ENCODE measurements at places on chromosomes 2 and 18. TPM values are rescaled to one million over a fixed set of nuclear protein-coding genes. Genes with fewer than 3 reads are reported as not detected.

Gene UGT1A3
- 18.2 TPM for total RNA-seq

Gene ABCA12
- total RNA-seq, result not detected

Gene RAB27B
- 0.33 TPM for total RNA-seq

Gene ZSWIM2
- not detected for total RNA-seq

Gene METTL4
- total RNA-seq, result 4.6 TPM

Gene NGEF
- 10.6 TPM for total RNA-seq

Gene CCDC74A
- 1.1 TPM for total RNA-seq

Gene CAB39
- 39.8 TPM for total RNA-seq

Gene ANKRD12
- 19.7 TPM for total RNA-seq

Gene NEU2
- not detected for total RNA-seq

DNA sequence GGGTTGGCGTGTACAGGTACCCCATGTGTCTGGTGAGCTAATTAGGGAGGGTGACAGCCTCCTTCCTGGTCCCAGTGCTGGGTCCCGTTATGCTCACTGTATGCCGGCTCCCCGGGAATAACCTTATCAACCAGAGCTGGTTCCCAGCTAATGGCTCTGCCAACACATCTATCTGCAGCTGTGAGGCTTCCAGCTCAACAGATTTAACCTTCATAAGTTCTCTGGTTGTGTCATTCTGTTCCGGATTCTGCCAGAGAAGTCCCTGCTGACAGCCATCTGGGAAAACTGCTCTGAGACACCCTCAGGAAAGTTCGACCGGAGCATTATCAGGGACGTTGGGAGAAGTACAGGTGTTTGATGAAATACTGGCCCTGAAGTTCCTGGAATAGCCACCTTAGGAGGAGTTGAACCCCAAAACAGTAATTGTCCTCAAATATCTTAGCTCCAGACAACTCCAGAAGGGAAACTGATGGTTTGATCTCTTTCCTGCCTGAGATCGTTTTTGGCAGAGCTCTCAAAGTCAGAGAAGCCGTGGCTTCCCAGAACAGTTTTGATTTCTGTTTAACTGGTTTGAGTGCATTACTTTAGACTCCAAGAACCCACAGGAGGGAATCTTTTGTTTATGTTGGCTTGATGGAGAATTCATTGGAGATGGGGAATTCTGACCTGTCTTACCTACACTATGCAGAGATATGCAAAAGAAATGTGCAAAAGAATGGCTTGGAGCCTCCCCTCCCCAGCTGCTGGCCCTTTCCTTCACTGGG is 39.4 kb upstream of the TXNDC2 start:
- no peak overlapping the region for H3K4me3 ChIP-seq
- no peaks in the 10 kb centered on the region for H3K4me1 ChIP-seq
- no peaks in the 10 kb centered on the region for H3K36me3 ChIP-seq
- no peak overlapping the region for H3K27ac ChIP-seq
- no peak for DNase-seq
- no peaks in the 10 kb centered on the region for H3K27me3 ChIP-seq

DNA sequence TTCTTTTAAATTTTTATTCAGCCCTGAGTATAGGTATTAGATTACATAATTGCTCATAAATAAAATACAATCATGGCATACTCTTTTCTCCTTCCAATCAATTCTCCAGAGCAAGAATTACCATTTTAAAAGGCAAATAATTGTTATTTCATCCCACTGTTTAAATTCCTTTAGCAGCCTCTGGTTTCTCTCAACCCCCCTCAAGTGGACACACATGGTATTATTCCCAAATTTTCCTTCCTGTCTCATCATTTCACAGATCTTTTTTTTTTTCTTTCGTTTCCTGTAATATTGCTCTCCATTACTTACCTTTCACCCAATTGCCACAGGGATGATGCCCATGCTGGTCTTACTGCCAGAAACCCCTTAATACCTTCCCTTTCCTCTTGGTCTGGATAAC is 385.2 kb downstream of the RIT2 start:
- H3K36me3 ChIP-seq, result no peaks in the 10 kb centered on the region
- H3K27ac ChIP-seq, result no peak overlapping the region
- no peaks in the 10 kb centered on the region for H3K4me1 ChIP-seq
- no peak overlapping the region for H3K4me3 ChIP-seq

DNA sequence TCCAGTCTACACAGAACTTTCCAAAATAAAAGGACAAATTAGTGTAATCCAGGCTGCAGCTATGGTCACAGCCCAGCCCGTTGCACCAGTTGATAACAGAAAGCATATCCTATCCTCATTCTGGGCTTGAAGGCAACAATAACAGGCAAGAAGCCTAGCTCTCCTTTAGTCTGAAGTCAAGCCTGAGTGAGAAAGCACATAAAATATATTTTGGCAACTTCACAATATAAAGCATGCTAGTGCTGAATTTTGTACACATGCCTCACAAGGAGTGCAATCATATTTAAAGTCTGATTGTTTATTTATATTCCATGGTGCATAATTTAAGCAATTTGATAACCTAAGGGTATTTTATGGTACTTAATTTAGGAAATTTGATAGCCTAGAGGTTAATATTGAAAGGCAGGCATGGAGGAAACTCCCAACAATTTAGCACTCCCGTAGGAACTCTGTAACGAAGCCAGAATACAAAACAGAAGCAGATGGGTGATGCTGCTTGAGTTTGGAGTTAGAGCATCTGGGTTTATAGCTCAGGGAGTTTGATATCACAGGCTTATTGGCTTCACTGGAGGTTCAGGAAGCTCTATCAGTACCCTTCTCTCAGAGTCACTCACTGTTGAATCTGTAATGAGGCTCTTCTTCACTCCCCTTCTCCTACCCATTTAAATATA is 1199.1 kb upstream of the GYPC start:
- H3K4me3 ChIP-seq, result no peak overlapping the region
- DNase-seq, result no peak
- H3K36me3 ChIP-seq, result no peaks in the 10 kb centered on the region
- H3K27ac ChIP-seq, result no peak overlapping the region

- no peaks in the 10 kb centered on the region for H3K36me3 ChIP-seq
- H3K4me1 ChIP-seq, result peaks cover 3% of the 10 kb centered on the region
- H3K27ac ChIP-seq, result no peak overlapping the region
Measured at GRCh38 chr2:11515490-11515981, 18.3 kb upstream of the GREB1 start.

DNA sequence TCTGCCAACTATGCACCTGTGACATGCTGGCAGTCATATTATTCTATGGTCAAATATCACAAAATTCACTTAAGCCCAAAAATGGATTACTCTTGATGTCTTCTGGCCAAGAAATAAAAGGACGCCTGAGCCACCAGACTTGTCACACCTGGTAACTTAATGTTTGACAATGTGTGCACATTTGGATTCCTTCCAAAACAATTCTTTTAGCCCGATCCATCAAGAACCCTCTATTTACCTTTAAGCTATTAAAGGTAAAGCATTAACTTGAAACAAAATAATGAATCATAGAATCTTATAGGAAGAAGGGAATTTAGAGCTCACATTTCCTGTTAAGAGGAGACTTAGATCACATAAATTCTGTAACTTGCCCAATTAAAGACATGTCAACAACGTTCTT is 46.5 kb upstream of the NFU1 start:
- no peak overlapping the region for H3K4me3 ChIP-seq
- DNase-seq, result no peak
- no peaks in the 10 kb centered on the region for H3K4me1 ChIP-seq

DNA sequence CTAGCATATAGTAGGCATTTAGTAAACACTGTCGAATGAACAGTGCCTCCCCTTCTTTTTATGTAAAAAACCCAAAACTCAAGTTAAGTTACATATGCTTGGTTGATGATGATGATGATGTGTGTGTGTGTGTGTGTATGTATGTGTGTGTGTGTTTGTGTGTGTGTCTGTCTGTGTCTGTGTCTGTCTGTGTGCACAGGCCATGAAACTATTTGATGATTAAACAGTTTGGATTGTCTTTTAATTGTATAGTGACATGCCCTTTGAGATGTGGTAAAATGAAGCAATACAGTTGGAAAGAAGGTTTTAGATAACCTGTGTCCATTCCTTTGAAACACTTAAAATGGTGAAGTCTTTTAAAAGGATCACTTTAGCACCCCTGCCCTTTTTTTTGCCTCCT is 105.6 kb downstream of the MAP4K4 start:
- DNase-seq, result no peak
- no peak overlapping the region for H3K27ac ChIP-seq
- peaks cover 40% of the 10 kb centered on the region for H3K4me1 ChIP-seq

DNA sequence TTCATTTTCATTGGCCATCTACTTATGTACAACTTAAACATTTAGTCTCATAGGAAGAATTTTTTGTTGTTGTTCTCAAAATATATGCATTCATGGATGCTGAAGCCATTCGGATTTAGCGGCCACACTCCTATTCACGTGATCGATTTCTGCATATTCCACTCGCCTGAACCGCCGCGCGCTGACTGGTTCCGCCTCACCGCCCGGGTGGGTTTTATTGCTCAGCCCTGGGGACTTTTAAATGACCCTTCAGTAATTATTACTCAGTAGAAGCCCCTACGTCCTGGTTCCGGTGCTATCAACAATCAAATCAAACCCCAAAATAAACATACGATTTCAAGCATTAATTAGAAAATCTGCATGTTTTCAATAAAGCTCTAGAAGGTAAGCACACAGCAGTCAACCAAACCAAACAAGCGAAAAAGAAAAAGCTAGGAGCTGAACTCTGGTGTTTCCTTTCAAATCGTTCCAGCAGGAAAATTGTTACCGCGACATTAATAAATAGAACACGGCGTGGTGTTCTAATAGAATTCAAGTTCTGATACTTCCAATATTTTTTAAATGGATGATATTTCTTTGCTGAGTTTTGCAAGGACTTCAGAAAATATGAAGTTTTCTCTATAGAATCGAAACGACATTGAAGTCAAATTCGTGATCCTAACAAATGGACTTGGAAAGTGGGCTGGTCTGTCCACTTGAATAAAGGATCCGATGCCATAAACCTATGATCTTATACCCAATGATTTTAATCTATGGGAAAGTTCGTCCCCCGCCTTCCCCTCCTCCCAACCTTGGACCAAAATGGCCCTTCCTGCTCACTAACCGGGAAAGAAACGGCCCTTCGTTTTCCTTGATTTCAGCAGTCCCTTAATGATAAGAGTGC is 9.3 kb downstream of the PAX3 start:
- H3K36me3 ChIP-seq, result no peaks in the 10 kb centered on the region
- peaks cover 45% of the 10 kb centered on the region for H3K27me3 ChIP-seq
- DNase-seq, result no peak
- no peaks in the 10 kb centered on the region for H3K4me1 ChIP-seq
- H3K27ac ChIP-seq, result no peak overlapping the region

- H3K4me3 ChIP-seq, result no peak overlapping the region
- DNase-seq, result no peak
- no peak overlapping the region for H3K27ac ChIP-seq
- H3K36me3 ChIP-seq, result peaks cover 4% of the 10 kb centered on the region
- H3K4me1 ChIP-seq, result peaks cover 3% of the 10 kb centered on the region
- H3K27me3 ChIP-seq, result no peaks in the 10 kb centered on the region
Measured at GRCh38 chr2:68824831-68825230, 46.4 kb downstream of the BMP10 start.

GRCh38 chr2:14781142-14781541 is 148.6 kb downstream of the LRATD1 start:
- H3K4me3 ChIP-seq, result no peak overlapping the region
- no peak for DNase-seq
- H3K36me3 ChIP-seq, result no peaks in the 10 kb centered on the region
- H3K27ac ChIP-seq, result no peak overlapping the region
- H3K27me3 ChIP-seq, result no peaks in the 10 kb centered on the region

GRCh38 chr2:2901384-2902345 is 476.0 kb downstream of the EIPR1 start:
- H3K27ac ChIP-seq, result no peak overlapping the region
- no peaks in the 10 kb centered on the region for H3K4me1 ChIP-seq

DNA sequence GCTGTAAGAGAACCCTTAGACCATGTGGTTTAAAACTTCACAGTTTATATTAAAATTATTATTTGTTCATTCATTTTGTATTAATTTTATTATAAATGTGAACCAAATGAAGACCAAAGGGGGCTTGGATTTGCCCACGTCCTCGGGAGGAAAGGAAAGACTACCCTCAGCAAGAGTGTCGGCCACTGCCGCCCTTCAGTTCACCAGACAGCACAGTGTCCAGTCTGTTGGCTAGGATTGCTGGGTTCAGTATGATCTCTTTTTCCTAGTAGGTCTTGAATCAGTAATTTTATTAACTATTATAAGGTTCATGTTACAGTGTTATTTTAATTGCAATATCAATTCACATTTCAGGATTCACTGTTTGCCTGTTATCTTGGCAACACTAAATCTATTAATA is 78.2 kb upstream of the CHRNA1 start:
- no peak overlapping the region for H3K27ac ChIP-seq
- no peak overlapping the region for H3K4me3 ChIP-seq
- no peak for DNase-seq
- H3K4me1 ChIP-seq, result no peaks in the 10 kb centered on the region
- H3K36me3 ChIP-seq, result no peaks in the 10 kb centered on the region
- no peaks in the 10 kb centered on the region for H3K27me3 ChIP-seq

GRCh38 chr2:39933196-39933595 is 154.1 kb upstream of the THUMPD2 start:
- no peaks in the 10 kb centered on the region for H3K36me3 ChIP-seq
- H3K27me3 ChIP-seq, result peaks cover 4% of the 10 kb centered on the region
- DNase-seq, result no peak
- H3K4me1 ChIP-seq, result no peaks in the 10 kb centered on the region

DNA sequence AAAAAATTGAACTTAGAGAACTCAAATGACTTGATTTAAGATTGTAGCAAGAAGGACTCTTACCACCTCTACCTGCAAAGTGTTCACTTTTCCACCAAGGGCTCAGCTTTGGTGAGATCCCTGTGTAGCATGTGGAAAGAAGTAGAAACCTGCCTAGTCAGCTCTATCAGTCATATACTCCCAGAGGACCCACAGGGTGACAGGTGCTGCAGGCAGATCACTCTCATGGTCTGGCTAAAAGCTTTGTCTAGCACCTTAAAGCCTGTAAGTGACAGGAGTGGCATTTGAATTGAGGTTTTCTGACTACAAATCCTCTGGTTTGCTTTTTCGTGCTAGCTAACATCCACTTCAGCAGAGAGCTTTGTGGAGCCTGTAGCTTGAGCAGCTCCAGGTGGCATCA is 18.7 kb upstream of the NEMP2 start:
- no peak overlapping the region for H3K27ac ChIP-seq
- no peaks in the 10 kb centered on the region for H3K4me1 ChIP-seq
- DNase-seq, result no peak
- H3K36me3 ChIP-seq, result no peaks in the 10 kb centered on the region
- H3K27me3 ChIP-seq, result no peaks in the 10 kb centered on the region

GRCh38 chr2:19664646-19665045 is 237.1 kb downstream of the TTC32 start:
- H3K4me1 ChIP-seq, result no peaks in the 10 kb centered on the region
- DNase-seq, result no peak
- no peak overlapping the region for H3K27ac ChIP-seq

DNA sequence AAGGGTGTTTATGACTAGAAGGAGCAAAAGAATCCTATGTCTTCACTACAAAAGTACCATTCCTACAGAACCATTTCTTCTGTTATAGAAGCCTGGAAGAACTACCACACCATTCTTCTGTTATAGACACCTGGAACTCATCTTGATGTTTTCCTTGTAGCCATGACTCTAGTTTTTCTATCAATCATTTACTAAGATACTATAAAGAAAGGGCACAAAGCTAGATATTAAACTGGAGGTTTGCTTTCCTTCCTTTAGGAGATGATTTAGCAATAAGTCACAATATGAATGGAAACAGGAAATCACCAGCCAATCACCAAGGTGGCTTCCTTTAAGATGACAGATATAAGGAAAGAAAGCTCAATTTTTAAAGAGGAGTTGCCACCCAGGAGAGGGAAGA is 100.3 kb upstream of the NEUROD1 start:
- H3K4me1 ChIP-seq, result no peaks in the 10 kb centered on the region
- H3K27ac ChIP-seq, result no peak overlapping the region
- no peak overlapping the region for H3K4me3 ChIP-seq
- DNase-seq, result no peak

GRCh38 chr2:209936106-209936666 is 66.3 kb upstream of the RPE start:
- DNase-seq, result no peak
- no peaks in the 10 kb centered on the region for H3K4me1 ChIP-seq
- H3K27me3 ChIP-seq, result no peaks in the 10 kb centered on the region
- no peak overlapping the region for H3K4me3 ChIP-seq
